Dermis blood vessel endothelial cell (primary cell): ENCODE measurements at places on chromosomes 7 and 10. TPM values are rescaled to one million over a fixed set of nuclear protein-coding genes. Genes with fewer than 3 reads are reported as not detected.

DNA sequence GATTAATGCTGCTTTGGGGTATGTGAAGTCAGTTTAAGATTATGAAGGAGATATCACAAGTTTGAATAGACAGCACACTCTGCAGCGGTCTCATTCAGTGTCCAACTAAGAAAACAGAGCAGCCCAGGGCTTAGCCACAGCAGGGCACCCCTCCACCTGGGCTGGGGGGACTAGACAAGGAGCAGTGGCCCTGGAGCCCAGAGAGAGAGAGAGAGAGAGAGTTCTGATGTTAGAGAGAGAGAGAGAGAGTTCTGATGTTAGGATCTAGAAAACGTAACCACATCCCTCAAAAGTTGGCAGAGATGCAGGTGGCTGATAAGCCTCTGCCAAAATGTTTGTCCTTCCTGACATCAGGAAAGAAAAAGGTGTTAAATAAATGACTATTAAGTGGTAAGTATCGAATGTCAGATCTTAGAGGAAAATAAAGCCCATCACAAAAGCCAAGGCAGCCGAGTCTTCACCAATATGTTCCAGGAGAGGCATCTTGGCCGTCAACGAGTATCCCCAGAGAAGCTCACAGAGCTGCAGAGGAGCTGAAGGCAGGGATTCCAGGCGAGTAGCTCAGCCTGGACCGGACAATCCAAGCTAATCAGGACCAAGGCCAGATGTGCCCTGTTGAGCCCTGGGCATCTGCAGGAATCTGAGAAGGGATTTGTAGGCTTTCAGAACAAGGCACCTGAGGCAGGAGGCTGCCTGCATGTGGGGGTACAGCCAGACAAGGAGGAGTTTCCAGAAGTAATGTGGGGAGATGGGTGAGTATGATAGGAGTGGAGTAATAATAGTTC is 150.1 kb upstream of the TCF7L2 start:
- DNase-seq: no peak

GRCh38 chr7:77475181-77475580 is 59.0 kb upstream of the GSAP start:
- no peak for DNase-seq

DNA sequence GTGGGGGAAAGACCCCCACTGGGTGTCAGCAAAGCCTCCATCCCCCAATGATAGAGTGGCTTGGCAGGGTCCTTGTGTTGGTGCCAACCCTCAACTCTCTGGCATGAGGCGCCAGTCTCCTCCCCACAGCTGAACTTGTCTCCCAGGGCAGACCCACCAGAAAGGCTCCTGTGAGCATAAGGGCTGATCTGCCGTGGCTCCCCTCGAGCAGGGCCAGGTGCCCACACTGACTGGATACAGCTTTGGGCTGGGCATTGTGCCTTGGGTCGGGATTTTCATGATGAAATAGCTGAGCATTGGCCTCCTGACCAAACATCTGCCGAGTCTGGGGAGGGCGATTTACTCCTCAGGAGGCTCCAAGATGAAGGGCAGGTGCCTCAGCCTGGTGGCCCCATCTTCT is 68.1 kb upstream of the NPTX2 start:
- DNase-seq: no peak

- DNase-seq: no peak
Measured at GRCh38 chr10:115050375-115051010, 42.7 kb upstream of the ATRNL1 start.

DNA sequence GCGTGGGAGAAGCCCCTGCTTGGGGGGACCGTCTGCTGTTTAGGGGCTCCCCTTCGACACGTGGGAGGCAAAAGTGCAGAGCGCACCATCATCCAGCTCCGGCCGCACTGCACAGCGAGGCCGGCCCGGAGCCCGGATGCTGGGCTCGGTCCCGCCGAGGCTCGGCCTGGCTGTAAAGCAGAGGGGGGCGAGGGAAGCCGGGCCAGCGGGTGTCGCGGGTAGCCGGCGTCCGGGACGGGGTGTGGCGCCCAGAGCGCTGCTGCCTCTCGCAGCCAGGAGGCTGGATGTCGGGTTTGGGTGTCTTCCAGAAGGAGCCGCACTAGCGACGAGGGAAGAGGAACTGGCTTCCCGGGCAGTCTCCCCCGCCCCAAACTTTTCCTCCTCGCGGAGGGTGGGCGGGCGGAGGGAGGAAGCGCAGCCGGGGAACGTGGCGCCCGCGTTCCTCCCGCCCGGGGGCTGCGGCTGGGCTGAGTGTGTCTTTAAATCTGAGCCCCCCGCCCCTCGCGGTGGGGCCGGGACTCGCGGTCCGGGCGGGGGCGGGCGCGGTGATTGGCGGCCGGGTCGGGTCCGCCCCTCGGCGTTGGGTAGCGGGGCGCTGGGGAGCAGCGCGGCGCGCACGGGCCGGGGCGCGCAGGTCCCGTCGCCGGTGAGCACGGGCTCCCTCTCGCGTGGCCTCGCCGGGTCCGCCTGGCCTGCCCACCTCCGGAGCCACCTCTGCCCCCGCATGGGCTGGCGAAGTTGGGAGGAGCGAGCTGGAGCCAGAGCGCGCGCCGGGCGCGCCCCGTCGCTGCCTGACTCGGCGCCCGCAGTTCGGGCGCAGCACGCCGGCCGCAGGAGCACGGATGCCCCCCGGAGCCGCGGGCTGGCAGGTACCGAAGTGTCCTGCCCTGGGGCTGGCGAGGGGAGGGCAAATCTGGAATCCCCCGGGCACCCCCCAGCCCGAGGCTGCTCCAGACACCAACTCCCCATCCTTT is at the start of gene PALD1:
TSS of gene PALD1 (plus strand) at position 577 of the 974 bp plus-strand sequence. CDS start 47,185 bp downstream, outside the sequence.
- peak; percentile 74 for DNase-seq

PRSS37 gene
- total RNA-seq: not detected in 2 replicates

GRCh38 chr7:113087071-113087998 is 708 bp upstream of the GPR85 start:
- DNase-seq: peak; percentile 82

- DNase-seq: no peak
Measured at GRCh38 chr10:11861811-11862428, 38.8 kb downstream of the PROSER2 start.

RPEL1 gene
- 0.09 and 0.17 TPM in 2 replicates for total RNA-seq

GRID2IP gene
- total RNA-seq: 0.05 TPM in 1 of 2 replicates, not detected in the other

DNA sequence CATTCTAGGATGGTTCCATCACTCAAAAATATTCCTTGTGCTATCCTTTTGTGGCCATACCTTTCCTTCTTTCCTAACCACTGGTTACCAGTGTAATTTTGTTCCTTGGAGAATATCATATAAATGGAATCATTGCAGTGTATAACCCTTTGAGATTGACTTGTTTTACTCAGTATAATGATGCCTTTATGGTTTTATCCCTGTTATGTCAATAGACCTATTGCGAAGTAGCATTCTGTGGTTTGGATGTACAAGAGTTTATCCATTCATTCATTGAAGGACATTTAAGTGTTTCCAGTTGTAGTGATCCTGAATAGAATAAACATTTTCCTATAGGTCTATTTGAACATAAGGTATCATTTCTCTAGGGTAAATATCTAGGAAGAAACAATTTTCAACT is 54.2 kb downstream of the RBM33 start:
- DNase-seq: no peak

DNA sequence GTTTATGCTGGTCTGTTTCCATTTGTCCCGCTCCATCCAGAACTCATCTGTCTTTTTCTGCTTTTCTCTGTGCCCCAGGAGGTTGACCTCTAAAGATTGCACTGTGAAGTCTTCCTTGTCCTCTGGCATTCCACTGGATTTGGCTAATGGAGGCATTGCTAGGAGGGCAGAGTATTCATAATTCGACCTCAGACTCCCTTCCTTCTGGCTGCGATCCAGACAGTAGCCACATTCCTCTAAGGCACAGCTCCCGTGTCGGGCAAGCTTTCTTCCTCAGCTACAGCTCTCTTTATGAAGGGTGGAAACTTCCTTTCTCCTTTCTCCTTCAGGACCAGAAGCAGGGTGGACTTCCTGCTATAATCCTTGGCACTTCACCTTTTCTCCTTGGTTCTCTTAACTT is 175.9 kb downstream of the BAMBI start:
- DNase-seq: no peak

THSD7A gene
- total RNA-seq: 31.6 and 38.8 TPM in 2 replicates
